ENCODE measurements at places on chromosomes 2 and 18.

DNA sequence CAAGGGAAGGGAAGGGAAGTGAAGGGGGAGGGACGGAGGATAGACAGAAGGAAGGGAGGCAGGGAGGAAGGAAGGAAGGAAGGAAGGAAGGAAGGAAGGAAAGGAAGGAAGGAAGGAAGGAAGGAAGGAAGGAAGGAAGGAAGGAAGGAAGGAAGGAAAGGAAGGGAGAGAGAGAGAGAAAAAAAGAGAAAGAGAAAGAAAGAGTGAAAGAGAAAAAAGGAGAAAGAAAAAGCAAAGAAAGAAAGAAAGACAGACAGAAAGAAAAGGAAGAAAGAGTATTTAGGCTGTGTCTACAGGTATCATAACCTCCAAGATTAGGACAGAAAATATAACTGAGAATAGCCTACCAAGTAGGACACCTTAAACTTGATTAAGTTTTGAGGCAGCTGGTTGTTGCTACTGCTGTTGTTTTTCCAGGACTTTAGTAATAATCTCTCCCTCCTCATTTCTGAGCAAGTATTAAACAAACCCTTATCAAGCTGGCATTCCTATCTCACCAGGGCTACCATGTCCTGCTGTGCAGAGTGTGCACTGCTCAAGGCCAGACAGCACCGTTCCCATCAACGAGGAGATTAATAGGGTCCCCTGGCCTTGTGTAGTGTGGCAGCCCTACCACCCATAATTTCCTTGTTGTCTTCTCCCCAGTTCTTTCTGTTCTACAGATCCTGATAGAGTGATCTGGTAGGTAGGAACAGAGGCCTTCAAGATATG is 90.5 kb upstream of the FHL2 start:
- DNase-seq, result no peak

DNA sequence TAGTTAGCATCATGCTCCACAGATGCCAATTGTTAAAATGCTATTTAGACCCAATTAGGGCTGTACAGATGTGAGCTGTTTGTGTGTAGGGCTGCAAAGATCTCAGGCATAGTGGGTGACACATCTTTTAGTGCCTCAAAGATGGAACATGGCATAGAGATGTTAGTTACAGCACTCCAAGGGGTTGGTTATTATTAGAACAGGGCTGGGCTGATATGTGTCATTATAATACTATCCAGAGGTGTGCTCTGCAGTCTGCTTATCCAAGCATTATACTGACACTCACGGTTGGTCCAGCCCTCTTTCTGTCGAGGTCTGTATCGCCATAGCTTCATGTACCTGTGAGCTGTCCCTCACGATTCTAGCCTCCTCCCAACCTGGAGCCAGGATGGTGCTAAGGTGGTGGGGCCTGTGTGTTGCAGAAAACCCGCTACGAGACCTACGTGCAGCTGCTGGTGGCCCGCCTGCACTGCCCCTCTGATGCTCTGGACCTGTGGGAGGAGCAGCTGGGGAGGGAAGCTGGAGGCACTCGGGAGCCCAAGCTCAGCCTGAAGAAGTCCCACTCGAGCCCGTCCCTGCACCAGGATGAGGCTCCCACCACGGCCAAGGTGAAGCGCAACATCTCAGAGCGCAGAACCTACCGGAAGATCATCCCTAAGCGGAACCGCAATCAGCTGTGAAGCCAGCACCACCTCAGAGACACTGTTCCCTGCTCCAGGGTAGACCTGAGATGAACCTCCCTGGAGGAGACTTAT is 27.1 kb downstream of the PSD4 start:
- DNase-seq, result no peak

GRCh38 chr2:228556717-228557116 is 375.2 kb upstream of the SPHKAP start:
- DNase-seq, result no peak

- DNase-seq, result no peak
Observed at GRCh38 chr2:69138793-69139459, 125.9 kb downstream of the ANTXR1 start.

GRCh38 chr18:39531659-39532058 is 1966.1 kb upstream of the CELF4 start:
- no peak for DNase-seq

GRCh38 chr18:72375618-72376017 is 168.5 kb downstream of the CBLN2 start:
- no peak for DNase-seq

GRCh38 chr18:59379772-59380522 is 20.9 kb upstream of the LMAN1 start:
- DNase-seq, result no peak

GRCh38 chr18:9210966-9211365 is 74.4 kb downstream of the ANKRD12 start:
- no peak for DNase-seq

DNA sequence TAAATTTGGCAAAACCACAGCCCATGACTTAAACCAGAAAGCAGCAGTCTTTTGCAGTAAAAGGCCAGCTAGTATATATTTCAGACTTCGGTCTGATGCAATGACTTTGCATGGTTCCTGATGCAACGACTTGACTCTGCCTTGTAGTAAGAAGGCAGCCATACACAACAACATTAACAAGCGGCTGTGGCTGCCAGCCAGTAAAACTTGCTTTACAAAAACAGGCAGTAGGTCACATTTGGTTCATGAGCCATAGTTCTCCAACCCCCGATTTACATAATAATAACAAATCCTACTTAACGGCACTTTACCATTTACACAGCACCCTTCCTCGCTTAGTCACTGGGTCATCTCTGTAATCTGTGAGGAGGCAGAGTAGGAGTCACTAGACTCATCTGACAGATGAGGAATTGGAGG is 410.3 kb downstream of the LRATD1 start:
- DNase-seq, result no peak

DNA sequence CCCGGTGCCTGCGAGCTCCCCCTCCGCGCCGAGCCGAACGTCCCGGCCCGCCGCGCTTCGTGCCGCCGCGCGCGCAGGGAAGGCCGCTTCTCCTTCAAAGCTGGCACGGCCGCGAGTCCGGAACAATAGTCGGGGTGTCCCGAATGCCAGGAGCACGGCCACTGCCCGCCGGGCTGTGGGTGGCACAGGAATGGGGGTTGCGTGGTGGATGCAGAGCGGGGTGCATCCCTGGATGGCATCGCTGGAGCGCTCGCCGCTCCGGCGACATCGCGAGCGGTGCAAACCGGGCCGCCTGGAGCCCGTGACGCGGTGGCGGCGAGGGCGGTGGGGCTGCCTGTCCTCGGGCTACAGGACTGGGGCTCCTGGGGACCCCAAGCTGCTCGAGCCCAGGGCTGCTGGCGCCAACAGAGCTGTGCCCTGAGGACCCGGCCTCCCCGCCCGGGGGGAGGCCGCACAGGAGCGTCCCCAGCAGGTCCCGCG is 1.1 kb upstream of the SATB2 start:
- DNase-seq, result no peak

- no peak for DNase-seq
Observed at GRCh38 chr18:37298816-37299215, 266.8 kb downstream of the CELF4 start.

DNA sequence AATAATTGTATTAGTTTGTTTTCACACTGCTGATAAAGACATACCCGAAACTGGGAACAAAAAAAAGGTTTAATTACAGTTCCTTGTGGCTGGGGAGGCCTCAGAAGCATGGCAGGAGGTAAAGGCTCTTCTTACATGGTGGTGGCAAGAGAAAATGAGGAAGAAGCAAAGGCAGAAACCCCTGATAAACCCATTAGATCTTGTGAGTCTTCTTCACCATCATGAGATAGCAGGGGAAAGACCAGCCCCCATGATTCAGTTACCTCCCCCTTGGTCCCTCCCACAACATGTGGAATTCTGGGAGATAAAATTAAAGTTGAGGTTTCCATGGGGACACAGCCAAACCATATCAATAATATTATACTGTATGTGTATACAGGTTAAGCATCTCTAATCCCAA is 73.3 kb upstream of the CABLES1 start:
- no peak for DNase-seq

GRCh38 chr2:79980816-79981215 is 323.7 kb downstream of the LRRTM1 start:
- no peak for DNase-seq

DNA sequence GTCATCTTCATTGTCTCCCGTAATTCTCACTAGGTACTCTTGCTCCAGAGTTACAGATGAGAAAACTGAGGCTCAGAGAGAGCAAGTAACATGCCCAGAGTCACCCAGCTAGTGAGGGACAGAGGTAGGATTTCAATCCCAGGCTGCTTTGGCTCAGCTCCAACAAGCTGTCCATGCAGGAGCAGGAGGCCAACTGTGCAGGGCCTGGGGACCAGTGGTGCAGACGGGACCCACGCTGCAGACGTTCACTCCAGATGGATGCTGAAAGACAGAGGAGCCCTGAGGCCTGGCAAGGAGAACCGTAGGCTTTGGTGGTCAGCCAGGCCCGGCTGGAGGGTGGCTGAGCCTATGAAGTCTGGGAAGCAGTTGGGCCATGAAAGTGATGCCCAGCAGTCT is 102.6 kb downstream of the MCFD2 start:
- no peak for DNase-seq

DNA sequence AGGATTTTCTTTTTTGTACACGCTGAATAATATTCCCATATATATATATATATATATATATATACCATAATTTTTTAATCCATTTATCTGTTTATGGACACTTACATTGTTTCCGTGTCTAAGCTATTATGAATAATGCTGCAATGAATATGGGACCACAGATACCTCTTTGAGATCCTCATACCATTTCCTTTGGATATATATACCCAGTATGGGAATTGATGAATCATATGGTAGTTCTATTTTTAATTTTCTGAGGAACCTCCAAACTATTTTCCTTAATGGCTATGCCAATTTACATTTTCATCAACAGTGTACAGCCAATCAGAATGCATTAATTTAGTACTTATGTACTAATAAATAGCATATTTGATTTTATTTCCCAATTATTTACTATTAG is 53.1 kb downstream of the MERTK start:
- DNase-seq, result no peak

- peak; percentile 93 for DNase-seq
Observed at GRCh38 chr2:74958274-74959105, at the start of gene POLE4. TSS of gene POLE4 (plus strand) at chr2:74958643. CDS start at chr2:74958680, 37 bp downstream.

DNA sequence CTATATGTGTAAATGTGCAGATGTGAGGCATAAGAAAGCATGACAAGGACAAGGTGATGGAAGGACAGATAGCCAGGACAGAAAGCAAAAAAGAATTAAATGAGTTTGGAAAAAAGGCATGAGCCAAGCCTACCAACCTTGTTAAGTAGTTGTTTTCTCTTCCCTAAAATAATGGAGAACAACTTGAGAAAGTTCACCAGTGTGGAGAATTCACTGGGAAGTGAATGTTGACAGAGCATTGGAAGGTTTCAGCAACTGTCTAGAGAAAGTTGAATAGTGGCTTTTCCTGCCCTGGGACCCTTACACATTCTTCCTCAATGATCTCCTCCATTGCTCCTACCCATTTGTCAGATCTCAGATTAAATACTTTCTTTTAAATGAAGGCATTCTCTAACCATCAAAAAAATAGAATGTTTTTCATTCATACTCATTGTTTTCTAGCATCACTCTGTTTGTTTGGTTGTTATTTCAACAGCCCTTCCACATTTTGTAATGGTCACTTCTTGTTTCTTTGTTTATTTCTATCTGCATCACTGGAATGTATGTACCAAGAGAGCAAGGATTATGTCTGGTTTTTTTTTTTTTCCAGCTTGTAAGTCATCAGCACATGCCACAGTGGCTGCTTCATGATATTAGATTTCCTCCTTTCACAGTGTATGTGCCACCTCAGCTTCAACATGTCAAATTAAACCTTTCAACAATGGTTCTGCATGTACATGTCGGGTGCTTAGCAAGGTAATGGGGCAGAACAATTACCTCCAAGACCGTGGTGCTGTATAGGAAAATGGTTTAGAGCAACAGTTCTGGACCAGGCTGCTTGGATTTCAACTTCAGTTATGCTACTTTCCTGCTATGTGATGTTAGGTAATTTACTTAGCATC is 586.0 kb upstream of the VRK2 start:
- no peak for DNase-seq

GRCh38 chr2:20611077-20611843 is 39.6 kb downstream of the HS1BP3 start:
- peak; percentile 5 for DNase-seq

- no peak for DNase-seq
Observed at GRCh38 chr2:186696290-186696689, 2.4 kb downstream of the FAM171B start.

DNA sequence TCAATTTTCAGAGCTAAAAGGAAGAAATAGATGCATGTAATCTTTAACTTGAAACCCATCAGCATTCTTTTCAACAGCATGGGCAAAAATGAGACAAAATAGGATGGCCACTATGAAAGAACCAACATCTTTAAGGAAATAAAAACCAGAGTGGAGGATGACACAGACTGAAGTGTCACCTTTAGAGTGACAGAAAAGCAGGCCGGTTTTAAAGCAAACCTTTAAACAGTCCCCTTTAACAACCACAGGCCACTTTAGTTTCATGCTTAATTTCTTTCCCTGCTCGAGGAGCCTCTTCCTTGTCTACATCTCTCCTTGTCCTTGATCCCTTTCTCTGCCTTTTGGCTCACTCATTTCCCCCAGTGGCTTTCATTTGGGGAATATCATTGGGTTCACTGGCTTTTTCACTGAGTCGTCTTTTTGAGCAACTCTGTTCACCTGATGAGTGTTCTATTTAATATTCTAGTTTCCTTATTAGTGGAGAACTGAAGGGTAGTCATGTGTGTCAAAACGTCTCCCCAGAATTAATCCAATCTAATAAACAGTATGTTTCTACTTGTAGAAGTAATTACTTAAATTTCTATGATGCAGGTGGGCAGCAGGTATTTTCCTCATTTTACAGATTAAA is 72.5 kb downstream of the DOCK10 start:
- DNase-seq, result no peak

DNA sequence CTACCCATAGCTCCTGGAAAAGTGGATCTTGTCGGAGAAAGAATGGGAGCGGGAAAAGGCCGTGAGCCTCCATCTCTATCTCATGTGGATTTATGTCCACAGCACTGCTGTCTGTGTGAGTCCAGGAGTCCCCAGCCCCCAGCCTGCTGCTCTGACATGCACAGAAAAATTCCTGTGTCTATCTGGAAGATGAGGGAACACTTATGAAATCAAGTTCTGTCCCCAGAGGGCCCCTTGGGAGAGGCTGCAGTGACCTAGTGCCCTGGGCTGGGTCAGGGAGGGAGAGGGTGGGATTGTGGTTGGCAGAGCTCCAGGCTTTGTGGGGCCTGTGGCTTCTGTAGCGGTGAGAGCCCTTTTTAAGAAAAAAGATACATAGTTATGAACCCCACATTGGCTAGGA is 37.6 kb downstream of the HJURP start:
- no peak for DNase-seq

- no peak for DNase-seq
Observed at GRCh38 chr2:128469875-128470274, 151.2 kb upstream of the HS6ST1 start.

DNA sequence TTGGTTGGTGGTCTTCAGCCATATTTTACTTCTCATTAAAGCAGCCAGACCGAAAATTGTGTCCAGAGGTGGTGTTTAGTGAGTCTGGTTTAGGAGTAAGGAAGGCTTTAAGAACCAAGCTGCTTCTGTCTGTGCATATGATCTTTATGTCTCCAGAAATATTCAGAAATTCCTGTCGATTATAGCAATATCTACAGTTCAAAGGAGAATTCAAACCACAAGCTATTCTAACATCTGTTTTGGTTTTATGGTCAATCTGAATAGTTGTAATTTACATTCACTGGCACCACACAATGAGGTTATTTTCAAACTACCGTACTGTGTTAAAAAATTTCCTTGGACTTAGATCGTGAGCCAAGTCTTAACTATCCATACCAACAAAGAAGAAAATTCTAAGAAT is 11.3 kb downstream of the UPP2 start:
- no peak for DNase-seq

GRCh38 chr18:79637921-79638909 is 41.4 kb upstream of the CTDP1 start:
- DNase-seq, result no peak

Data from CD4-positive, alpha-beta T cell treated with Interleukin-15 for 1 hour (primary cell).